AG08396 (cell line): ENCODE measurements at places on chromosomes 7 and 10.

DNA sequence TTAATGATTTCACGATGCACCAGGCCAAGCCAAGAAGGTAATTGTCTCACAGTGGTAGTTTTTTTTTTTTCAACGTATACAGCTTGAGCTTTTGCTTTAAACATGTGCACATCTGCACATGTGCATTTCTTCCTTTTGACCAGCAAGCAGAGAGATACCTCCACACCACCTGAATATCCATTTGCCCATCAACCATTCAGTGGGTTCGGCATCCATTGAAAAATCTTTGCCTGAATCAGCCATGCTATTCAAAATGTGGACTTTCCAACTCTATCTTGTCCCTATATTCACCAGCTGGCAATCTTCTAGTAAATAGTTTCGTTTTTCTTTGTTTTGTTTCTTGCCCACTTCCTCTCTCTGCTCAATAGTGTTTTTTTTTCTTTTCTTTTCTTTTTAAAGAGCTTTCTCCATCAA lies 7.7 kb upstream of the TRA2A start:
- no peak for DNase-seq

DNA sequence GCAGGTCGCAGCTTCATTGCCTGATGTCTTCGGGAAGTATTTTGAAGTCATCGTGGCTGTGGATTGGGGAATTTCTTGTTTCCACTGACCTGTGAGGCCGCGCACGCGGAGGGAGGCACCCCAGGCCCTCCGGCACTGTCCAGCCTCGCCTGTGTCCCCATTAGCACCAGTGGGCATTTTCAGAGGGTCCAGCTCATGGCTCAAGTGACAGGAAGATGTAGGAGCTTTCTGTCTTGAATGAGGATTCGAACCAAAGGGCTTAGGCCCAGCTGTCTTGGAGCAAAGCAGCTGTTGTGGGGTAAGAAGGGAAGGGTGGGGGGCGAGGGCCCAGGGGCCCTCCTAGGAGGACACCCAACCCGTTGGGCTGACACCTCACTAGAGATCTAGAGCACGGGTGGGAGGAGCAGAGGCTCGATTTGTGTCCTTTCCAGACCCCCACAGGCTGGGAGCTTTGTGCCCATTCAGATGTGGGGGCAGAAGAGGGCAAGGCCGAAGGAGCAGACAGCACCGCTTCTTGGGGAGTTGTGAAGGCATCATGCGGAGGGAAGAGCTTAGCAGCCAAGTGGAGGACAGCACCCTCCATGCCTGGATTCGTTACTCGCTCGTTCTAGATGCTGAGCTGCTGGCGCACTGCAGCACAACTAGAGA lies 914 bp downstream of the ZNF37A start:
- DNase-seq: no peak

DNA sequence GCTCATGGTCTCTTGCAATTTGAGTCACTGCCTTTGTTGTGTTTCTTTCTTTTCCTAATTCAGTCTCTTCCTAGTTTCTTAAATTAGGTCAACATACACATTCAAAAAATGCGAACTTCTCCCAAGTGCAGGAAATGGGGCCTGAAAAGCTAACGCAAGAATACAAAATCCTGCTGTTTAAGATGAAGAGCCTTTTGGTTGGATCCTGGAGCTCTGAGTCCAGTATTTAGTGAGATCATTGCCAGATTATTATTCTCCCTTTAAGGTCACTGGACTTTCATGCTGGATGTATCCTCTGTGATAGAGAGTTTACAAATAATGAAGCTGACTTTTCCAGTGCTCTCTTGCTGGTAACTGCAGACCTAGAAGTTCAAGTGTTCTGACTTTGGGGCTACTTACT lies 401.9 kb upstream of the MKI67 start:
- no peak for DNase-seq

DNA sequence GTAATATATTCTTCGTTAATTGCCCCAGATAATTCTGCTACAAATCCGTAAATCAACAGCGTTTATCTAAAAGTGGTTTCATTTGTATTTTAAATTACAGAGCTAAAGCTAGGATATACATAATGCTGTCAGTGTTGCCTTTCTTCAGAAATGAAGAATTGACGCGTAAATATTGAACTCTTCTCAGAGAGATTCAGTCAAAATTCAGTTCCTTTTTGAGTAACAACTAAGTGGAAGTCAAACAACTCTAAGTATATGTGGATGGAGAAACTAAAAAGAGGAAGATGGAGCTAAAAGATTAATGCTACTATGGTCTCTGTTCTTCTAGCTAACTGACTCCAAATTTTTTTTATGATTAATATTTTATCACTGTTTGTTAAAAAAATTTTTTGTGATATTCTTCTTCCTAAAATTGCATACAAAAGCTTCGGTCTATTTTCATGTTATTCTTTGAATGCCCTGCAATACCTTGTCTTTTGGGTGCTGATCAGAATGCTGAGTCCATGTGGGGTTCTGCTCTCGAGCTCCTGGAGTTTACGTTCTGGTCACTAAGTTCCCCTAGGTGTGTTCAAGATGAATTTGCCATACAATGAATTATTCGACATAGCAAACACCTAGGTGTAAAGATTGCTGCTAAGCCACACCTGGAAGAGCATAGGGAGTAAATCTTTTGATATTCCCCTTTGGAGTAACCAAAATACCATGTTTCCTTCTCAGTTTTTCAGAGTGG lies 20.7 kb downstream of the MDFIC start:
- DNase-seq: no peak

GRCh38 chr7:5143106-5143505 lies 46.9 kb upstream of the WIPI2 start:
- DNase-seq: no peak

- DNase-seq: no peak
These were observed 11.2 kb upstream of the SEM1 start for GRCh38 chr7:96720843-96721242.

DNA sequence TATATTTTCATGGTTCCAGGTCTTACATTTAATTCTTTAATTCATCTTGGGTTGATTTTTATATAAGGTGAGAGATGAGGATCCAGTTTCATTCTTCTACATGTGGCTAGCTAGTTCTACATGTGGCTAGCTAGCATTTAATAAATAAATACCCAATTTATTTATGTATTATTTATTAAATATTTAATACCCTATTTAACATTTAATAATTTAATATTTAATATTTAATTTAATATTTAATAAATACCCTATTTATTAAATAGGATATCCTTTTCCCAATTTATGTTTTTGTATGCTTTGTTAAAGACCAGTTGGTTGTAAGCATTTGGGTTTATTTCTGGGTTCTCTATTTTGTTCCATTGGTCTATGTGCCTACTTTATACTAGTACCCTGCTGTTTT lies 111.0 kb upstream of the PCLO start:
- DNase-seq: no peak

DNA sequence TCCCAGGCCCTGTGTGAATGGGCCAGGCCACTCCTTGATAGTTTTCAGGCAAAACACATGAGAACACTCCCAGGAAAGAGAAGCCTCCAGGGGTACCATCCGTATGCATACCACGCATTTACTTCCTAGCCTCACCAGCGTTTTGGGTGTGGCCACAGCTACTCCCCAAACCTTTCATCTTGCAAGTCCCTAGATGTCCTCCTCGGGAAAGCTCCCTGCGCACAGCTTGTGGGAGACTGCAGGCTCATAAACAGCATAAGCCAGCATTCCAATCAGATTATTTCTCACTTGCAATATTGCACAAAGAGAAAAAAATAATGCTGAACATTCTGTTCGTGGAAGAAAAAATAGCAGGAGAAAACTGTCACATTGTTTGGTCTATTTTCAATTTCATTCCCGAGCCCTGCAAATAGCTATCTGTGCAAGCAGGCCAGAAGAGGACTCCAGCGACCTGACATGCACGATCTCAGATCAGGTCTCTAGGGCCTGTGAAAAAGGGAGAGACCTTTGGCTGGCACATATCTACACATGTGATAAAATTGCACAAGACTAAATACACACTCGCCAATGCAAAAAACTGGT lies 175.6 kb downstream of the PLXNA4 start:
- DNase-seq: no peak

DNA sequence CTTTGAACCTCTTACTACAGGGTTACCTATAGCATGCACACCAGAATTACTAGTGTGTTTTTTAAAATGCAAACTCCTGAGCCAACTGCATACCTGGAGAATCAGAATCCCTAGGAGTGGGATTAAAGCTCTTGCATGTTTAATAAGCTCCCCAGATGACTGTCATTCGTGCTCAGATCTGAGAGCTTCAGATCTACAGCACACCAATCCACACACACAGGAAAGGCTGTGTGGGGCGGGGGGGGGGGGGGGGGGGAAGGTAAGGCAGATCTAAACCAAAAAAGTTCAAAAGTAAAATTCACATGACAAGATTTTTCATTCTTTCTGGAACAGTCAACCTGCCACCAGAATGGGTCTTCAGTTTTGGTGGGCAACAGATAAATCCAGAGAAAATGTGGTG lies 5.5 kb downstream of the FAM3C start:
- DNase-seq: no peak

GRCh38 chr10:103772096-103772845 lies 83.1 kb downstream of the SH3PXD2A start:
- DNase-seq: peak; percentile 93

- DNase-seq: no peak
These were observed 23.7 kb downstream of the ABCC2 start for GRCh38 chr10:99806091-99806490.

GRCh38 chr7:134879815-134880475 lies 100.5 kb downstream of the CALD1 start:
- DNase-seq: no peak

- DNase-seq: no peak
These were observed 67.4 kb downstream of the GLRX3 start for GRCh38 chr10:130203626-130204025.

DNA sequence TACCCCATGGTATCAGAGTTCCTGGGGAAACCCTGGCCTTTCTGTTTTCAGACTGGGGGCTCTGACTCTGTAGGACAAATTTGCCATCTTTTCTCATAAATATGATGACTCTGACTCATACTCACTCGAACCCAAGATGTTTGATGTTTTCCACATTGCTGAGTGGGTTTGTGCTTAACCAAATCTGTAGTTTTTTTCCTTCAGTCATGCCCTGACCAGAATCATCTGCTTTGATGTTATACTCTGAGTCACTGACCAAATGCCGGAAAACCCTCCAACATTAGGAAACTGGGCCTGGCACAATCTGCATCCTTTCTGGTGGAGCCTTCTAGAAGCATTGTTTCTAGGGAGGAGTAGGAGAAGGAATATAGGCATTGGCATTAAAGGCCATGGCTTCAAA lies 118.7 kb downstream of the C10orf105 start:
- peak; percentile 82 for DNase-seq

DNA sequence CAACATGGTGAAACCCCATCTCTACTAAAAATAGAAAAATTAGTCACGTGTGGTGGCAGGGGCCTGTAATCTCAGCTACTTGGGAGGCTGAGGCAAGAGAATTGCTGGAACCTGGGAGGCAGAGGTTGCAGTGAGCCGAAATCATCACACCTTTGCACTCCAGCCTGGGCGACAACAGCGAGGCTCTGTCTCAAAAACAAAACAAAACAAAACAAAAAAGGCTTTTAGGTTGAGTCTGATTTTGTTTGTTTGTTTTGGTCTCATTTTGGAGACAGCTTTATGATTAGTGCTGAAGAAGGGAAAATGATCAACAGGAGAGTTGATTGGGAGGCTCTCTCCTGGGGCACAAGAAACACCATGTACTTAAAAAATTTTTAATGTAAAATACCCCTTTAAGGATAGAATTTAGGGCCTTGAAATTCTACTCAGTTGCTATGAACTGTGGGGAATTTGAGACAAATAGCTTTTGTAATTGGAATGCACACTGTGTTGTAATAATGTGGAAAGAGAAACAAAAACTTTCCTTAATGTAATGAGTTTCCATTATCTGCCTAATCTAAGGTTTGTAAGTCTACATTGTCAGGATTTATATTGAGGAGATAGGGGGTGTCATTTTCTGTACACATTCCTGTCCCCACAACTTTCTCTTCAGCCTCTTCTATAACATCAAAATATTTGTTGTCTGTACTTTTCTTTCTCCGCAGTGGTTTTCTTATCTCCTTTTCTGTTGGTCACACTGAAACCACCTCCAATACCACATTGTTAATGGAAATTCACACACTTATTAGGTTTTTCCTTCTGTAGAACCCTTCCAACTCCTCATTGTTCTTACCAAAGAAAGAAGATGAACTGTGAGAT lies 41.3 kb downstream of the ARID5B start:
- no peak for DNase-seq
